Stimulated activated naive B cell treated with anti-CD40 and anti-IgM and Interleukin-4, amounts not matched to agents 10 μg/mL and 1 μg/mL and 100 μg/mL, for 72 hours (primary cell): ENCODE measurements at places on chromosomes 2 and 18.

DNA sequence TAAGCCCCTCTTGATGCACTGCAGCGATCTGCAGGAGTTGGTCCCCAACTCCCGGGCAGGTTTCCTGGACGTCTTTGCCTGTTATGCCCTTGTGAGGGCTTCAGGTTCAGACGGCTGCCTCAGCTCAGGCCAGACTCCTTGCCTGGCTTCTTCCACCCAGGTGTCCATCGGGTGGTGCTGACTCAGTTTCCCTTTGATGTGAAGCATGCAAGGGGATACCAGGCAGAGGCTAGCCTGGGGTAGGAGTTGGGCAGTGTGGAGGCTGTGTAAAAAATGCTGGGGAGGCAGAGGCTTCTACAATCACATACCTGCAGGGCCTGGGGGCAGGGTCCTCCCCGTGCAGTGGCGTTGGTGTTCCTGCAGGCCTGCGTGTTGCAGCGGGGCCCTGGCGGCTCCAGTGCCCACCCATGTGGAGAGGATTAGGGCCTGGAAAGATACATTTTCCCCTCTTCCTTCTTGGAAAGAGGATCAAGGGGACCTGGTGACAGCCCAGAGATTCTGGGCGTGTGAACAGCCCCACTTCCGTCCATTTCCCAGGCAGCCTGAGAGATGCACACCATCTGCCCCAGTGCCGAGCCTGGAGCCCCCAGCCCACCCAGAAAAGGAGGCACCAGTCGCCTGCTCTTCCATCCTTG is 338.3 kb downstream of the DYSF start:
- H3K4me3 ChIP-seq = no peak overlapping the region
- no peaks in the 10 kb centered on the region for H3K4me1 ChIP-seq
- no peaks in the 10 kb centered on the region for H3K36me3 ChIP-seq
- DNase-seq = no peak

GRCh38 chr18:45680066-45680690 is 43.8 kb upstream of the SLC14A1 start:
- H3K27ac ChIP-seq = no peak overlapping the region
- DNase-seq = no peak
- H3K4me3 ChIP-seq = no peak overlapping the region
- H3K4me1 ChIP-seq = peaks cover 5% of the 10 kb centered on the region

DNA sequence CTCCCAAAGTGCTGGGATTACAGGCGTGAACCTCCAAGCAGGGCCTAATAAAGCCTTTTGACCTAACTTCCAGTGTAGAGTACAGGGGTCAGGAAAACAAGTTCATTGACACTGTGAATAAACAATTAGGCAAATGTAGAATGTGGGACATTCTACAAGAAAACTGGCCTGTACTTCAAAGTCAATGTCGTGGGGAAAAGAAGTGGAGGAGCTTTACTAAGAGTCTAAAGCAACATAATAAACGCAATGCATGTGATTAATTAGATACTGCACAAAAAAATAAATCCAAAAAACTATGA is 3.6 kb upstream of the RRM2 start:
- DNase-seq = no peak
- peaks cover 9% of the 10 kb centered on the region for H3K27me3 ChIP-seq
- H3K27ac ChIP-seq = no peak overlapping the region
- H3K4me1 ChIP-seq = peaks cover 13% of the 10 kb centered on the region
- H3K4me3 ChIP-seq = no peak overlapping the region

- H3K27ac ChIP-seq = no peak overlapping the region
- H3K4me1 ChIP-seq = no peaks in the 10 kb centered on the region
- H3K4me3 ChIP-seq = no peak overlapping the region
- no peaks in the 10 kb centered on the region for H3K36me3 ChIP-seq
Measured at GRCh38 chr18:78099979-78100588, 850.4 kb downstream of the GALR1 start.

- H3K4me1 ChIP-seq = peaks cover 10% of the 10 kb centered on the region
- no peaks in the 10 kb centered on the region for H3K27me3 ChIP-seq
- no peak overlapping the region for H3K4me3 ChIP-seq
Measured at GRCh38 chr2:210442878-210443277, 33.7 kb downstream of the LANCL1 start.

GRCh38 chr2:202933139-202933510 is 21.1 kb downstream of the CARF start:
- H3K4me1 ChIP-seq = no peaks in the 10 kb centered on the region
- H3K36me3 ChIP-seq = peaks cover 30% of the 10 kb centered on the region
- no peak overlapping the region for H3K27ac ChIP-seq
- DNase-seq = no peak
- no peak overlapping the region for H3K4me3 ChIP-seq

GRCh38 chr18:36828157-36828629 is 609 bp downstream of the TPGS2 start:
- H3K27ac ChIP-seq = peak overlapping the region; percentile 98
- H3K4me1 ChIP-seq = peaks cover 19% of the 10 kb centered on the region
- no peaks in the 10 kb centered on the region for H3K27me3 ChIP-seq
- DNase-seq = peak; percentile 7
- H3K4me3 ChIP-seq = peak overlapping the region; percentile 95
- H3K36me3 ChIP-seq = peaks cover 5% of the 10 kb centered on the region

DNA sequence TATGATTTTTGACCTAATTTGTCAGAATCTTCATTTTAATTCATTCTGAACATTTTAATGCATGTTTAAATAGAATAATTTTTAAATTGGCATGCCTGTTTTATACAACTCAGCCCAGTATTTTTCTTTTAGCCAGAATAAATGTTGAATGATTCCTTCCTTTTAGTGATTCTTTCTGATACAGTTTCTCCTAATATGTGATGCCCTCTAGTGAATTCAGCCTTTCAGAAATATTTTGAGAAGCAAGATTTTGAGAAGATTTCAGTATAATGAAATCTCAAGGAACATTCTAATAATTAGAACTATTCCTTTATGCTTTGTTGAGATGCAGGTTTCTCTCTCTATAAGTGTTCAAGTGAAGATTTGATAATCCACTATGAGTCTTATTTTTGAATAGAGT is 28.5 kb downstream of the LCLAT1 start:
- no peak overlapping the region for H3K27ac ChIP-seq
- H3K4me1 ChIP-seq = peaks cover 30% of the 10 kb centered on the region
- no peaks in the 10 kb centered on the region for H3K27me3 ChIP-seq
- peaks cover 10% of the 10 kb centered on the region for H3K36me3 ChIP-seq
- H3K4me3 ChIP-seq = no peak overlapping the region

- no peak overlapping the region for H3K27ac ChIP-seq
- H3K4me3 ChIP-seq = no peak overlapping the region
- peaks cover 73% of the 10 kb centered on the region for H3K4me1 ChIP-seq
Measured at GRCh38 chr18:76487070-76487469, 8.0 kb downstream of the ZNF516 start.

DNA sequence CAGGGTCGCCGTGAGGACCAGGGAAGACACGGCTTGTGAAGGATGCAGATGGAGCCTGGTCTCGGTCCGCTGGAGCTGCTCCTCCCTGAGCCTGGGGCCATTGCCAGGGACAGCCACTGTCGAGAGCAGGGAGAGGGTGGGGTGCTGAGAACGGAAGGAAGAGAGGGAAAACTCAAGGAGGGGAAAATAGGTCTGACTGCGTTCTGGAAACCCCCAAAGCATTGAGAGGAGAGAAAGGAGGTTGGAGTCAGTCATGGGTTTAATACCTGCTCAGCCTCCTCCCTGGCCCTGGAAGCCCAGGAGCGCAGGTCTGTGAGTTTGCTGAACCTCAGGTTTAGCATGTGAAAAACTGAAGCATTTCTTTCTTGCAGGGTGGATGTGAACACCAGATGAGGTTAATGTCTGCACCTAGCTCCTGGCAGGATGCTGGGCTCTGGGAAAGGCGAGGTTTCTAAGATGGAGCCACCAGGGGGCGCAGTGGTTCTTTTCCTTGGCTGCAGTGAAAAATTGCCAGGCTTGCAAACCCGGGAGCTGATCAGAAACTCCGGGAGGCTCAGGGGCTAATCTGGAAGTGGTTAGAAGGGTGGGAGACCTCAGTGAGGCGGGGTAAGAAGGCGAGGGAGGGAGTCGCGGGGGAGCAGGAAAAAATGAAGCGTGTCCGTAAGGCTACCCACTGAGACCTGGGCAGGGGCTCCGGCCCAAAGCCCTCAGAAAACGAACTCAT is 33.6 kb upstream of the RNF149 start:
- peak overlapping the region; percentile 32 for H3K27ac ChIP-seq
- no peak overlapping the region for H3K4me3 ChIP-seq
- peaks cover 13% of the 10 kb centered on the region for H3K4me1 ChIP-seq
- H3K36me3 ChIP-seq = no peaks in the 10 kb centered on the region
- DNase-seq = peak; percentile 24
- no peaks in the 10 kb centered on the region for H3K27me3 ChIP-seq

GRCh38 chr18:30481871-30482270 is 560.7 kb downstream of the DSC3 start:
- H3K27me3 ChIP-seq = no peaks in the 10 kb centered on the region
- H3K4me1 ChIP-seq = no peaks in the 10 kb centered on the region
- H3K27ac ChIP-seq = no peak overlapping the region
- no peaks in the 10 kb centered on the region for H3K36me3 ChIP-seq
- no peak overlapping the region for H3K4me3 ChIP-seq
- DNase-seq = no peak

- H3K27ac ChIP-seq = no peak overlapping the region
- no peaks in the 10 kb centered on the region for H3K27me3 ChIP-seq
- no peaks in the 10 kb centered on the region for H3K4me1 ChIP-seq
- H3K36me3 ChIP-seq = no peaks in the 10 kb centered on the region
- no peak for DNase-seq
Measured at GRCh38 chr2:119255760-119256581, 32.3 kb downstream of the STEAP3 start.

- no peaks in the 10 kb centered on the region for H3K27me3 ChIP-seq
- H3K27ac ChIP-seq = no peak overlapping the region
- H3K4me1 ChIP-seq = no peaks in the 10 kb centered on the region
- H3K36me3 ChIP-seq = no peaks in the 10 kb centered on the region
- no peak for DNase-seq
Measured at GRCh38 chr2:150791567-150791966, 304.1 kb upstream of the RND3 start.

GRCh38 chr2:29850794-29851193 is 70.6 kb downstream of the ALK start:
- H3K36me3 ChIP-seq = no peaks in the 10 kb centered on the region
- H3K4me1 ChIP-seq = no peaks in the 10 kb centered on the region
- no peak overlapping the region for H3K27ac ChIP-seq

DNA sequence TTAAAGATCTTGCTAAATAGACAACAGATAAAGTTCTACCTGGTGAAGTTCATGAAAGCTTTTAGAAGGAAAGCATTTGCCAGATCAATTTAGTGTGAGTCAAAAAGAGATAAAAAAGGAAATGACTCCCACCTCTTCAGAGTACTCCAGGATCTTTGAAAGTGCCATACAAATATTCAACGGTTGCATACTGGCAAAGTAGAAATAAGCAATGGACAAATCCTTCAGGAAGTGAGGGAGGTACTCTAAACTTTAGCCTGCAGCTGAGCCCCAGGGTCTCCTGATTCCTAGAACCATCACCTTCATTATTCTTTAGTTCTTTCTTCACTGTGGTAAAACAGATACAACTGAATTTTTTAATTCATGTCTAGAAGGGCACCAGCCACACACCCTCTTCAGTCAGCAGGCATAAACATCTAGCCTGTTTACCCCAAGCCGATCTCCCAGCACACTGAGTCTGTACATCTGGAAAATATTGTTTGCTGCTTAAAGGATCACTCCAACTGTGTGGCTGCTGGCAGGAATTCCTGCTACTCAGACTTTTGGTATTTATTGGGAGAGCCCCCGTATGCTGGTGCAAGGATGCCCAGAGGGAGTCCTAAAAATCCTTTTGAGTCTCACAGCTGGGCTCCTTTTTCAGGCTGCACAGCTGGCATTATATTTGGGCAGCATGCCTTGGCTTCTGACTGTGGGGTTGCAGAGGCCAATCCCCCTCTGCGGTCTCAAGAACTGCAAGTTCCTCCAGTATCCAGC is 72.3 kb upstream of the SESTD1 start:
- H3K4me1 ChIP-seq = peaks cover 13% of the 10 kb centered on the region
- H3K36me3 ChIP-seq = no peaks in the 10 kb centered on the region
- no peaks in the 10 kb centered on the region for H3K27me3 ChIP-seq
- no peak for DNase-seq

- H3K27ac ChIP-seq = no peak overlapping the region
- H3K36me3 ChIP-seq = peaks cover 19% of the 10 kb centered on the region
- H3K4me1 ChIP-seq = no peaks in the 10 kb centered on the region
- H3K27me3 ChIP-seq = no peaks in the 10 kb centered on the region
Measured at GRCh38 chr18:42038936-42039335, 83.9 kb downstream of the PIK3C3 start.

DNA sequence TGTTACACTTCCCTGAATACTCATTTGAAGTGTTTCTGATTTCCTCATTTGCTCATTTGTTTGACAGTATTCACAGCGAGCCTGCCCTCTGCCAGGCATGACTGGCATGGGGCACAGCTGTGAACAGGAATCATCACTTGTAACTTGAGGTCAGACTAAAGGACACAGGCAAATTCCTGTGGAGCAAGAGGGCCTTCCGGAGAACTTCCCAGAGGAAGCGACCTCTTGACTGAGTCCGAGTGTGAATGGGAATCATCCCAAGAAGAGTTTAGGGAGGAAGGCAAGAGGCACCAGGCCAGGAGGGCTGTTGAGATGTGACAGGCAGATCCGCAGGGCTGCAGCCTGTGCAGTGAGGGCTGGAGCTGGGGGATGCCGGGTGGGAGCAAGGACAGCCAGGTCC is 45.4 kb downstream of the LIMS1 start:
- peak overlapping the region; percentile 91 for H3K27ac ChIP-seq
- peaks cover 2% of the 10 kb centered on the region for H3K36me3 ChIP-seq
- H3K4me3 ChIP-seq = peak overlapping the region; percentile 65
- no peak for DNase-seq
- H3K27me3 ChIP-seq = no peaks in the 10 kb centered on the region

DNA sequence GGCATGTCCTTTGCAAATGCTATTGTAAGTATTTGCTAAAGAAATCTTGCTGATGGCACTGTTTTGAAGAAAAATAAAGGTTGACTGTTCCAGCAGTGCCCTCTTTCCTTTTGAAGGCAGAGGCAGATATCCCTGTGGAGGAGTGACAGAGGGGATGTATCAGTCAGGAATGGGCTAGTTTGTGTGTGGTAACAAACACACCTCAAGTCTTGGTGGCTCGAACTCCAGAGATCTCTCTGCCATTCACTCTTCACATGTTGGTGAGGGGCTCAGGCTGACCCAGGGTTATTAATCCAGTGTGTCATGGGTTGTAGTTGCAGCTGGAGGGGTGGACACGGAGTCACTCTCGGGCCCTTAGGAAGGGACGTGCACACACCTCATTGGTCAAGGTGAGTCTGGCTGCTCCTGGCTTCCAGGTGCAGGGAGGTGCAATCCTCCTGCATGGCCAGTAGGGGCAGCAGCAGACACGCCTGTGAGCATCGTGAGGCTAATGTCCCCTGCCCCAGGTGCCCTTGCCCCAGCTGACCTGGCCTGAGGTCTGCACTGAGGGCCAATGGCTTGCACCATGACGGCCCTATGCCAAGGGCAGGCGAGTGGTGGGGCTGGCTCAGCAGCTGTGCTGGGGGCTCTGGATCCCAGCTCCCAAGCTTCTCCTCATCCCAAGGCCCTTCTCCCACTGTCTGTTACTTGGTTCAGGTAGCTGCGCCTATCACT is 146.5 kb downstream of the ASB1 start:
- H3K4me1 ChIP-seq = no peaks in the 10 kb centered on the region
- no peaks in the 10 kb centered on the region for H3K36me3 ChIP-seq
- no peak for DNase-seq
- no peak overlapping the region for H3K27ac ChIP-seq
- no peaks in the 10 kb centered on the region for H3K27me3 ChIP-seq
- no peak overlapping the region for H3K4me3 ChIP-seq

- H3K27ac ChIP-seq = peak overlapping the region; percentile 80
- H3K4me1 ChIP-seq = peaks cover 55% of the 10 kb centered on the region
- peaks cover 1% of the 10 kb centered on the region for H3K36me3 ChIP-seq
- H3K4me3 ChIP-seq = peak overlapping the region; percentile 85
- DNase-seq = no peak
- H3K27me3 ChIP-seq = no peaks in the 10 kb centered on the region
Measured at GRCh38 chr2:218880859-218881594, 375 bp downstream of the WNT10A start.

- no peaks in the 10 kb centered on the region for H3K27me3 ChIP-seq
- peaks cover 34% of the 10 kb centered on the region for H3K4me1 ChIP-seq
- no peak for DNase-seq
- no peak overlapping the region for H3K27ac ChIP-seq
- no peaks in the 10 kb centered on the region for H3K36me3 ChIP-seq
Measured at GRCh38 chr18:23067236-23067635, 68.0 kb upstream of the CABLES1 start.
